ENCODE measurements at places on chromosomes 1 and 21.

DNA sequence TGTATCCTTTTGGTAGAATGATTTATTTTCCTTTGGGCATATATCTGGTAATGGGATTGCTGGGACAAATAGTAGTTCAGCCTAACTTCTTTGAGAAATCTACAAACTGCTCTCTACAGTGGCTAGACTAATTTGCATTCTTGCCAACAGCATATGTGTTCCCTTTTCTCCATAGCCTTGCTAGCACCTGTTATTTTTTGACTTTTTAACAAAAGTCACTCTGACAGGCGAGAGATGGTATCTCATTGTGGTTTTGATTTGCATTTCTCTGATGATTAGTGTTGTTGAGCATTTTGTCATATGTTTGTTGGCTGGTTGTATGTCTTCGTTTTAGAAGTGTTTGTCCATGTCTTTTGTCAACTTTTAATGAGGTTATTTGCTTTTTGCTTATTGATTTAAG lies 99.8 kb downstream of the UCK2 start:
- DNase-seq: no peak

GRCh38 chr21:26933448-26933847 lies 33.4 kb downstream of the ADAMTS5 start:
- no peak for DNase-seq

- no peak for DNase-seq
These were observed 94.3 kb upstream of the IRF2BP2 start for GRCh38 chr1:234704106-234704887.

DNA sequence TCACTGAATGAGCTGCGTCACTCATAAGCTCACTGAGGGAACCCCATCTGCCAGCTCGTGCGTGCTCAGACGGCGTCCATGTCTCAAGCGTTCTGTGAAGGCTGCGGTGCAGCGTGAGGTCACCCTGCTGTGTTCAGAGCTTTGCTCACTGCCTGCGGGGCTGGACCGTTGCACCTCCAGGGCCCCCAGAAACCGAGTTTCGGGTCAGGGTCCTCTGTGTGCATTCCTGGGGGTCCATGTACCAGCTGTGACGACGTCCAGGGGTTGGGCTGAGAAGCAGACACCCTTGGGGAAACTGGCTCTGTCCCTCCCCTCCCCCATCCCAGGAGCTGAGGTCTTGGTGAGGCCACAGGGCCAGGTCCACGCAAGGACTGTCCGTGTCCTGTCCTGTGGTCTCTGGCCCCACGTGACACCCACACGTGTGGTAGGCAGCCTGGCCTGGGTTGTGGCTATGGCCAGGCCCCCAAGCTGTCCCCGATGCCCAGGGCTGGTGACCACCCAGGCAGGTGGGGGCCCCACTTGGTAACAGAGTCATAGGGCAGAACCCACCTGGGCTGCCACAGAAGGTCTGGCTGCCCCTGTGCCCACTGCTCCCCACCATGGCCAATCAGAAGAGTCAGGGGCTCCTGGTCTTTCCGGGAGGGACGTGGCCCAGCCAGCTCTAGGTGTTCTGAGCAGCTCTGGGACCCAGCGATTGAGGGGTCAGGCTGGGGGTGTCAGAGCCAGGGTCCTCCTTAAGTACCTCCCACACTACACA lies 24.4 kb downstream of the FTCD start:
- DNase-seq: no peak

- DNase-seq: no peak
These were observed 10.3 kb downstream of the ABCD3 start for GRCh38 chr1:94428441-94428840.

- DNase-seq: no peak
These were observed 21.0 kb upstream of the ARTN start for GRCh38 chr1:43912607-43913006.

- no peak for DNase-seq
These were observed 944.0 kb upstream of the ADGRL4 start for GRCh38 chr1:79950511-79950910.

DNA sequence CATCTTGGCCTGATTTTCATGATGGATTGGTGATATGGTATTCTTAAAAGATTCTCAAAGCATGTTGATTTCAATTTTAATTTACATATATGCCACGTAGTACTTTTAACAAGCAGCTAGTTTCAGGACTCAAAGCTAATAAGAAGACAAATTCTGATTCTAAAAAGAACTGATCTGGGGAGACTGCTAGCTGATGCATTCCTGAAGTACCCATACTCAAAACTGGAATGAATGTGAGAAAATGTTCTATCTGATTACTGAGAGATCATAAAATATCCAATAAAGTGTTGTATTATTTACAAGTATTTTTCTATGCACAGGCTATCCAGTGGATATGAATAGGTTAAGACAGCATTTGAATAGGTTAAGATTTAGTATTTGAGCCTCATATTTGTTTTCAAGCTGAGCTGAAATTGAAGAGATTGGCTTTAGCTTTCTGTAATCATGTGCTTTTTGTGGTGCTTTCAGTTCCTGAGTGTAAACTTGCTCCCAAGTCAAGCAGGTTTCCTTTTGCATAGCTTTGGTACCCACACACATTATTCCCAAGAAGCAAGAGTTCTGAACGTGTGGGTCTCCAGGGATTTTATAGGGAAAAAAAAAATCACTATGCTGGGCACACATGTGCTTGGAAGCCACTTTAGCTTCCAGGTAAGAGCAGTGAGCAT lies 114.1 kb downstream of the VPS13D start:
- no peak for DNase-seq

- no peak for DNase-seq
These were observed 105.2 kb downstream of the TSEN15 start for GRCh38 chr1:184156521-184157393.

- DNase-seq: no peak
These were observed 33.4 kb downstream of the MNDA start for GRCh38 chr1:158864595-158864994.

GRCh38 chr1:54866801-54867716 lies 19.9 kb downstream of the DHCR24 start:
- no peak for DNase-seq

- DNase-seq: no peak
These were observed 1.9 kb downstream of the PSMB4 start for GRCh38 chr1:151401125-151401788.

- DNase-seq: no peak
These were observed 41.8 kb upstream of the PAXBP1 start for GRCh38 chr21:32813265-32813903.

- DNase-seq: no peak
These were observed 44.8 kb downstream of the USP25 start for GRCh38 chr21:15774590-15774989.
